NCI-H69 (cell line): ENCODE measurements at places on chromosomes 4 and X.
A peak's percentile ranks its signal among the peaks of the same experiment; 100 is the strongest.

GRCh38 chrX:134711135-134711921 lies 53.1 kb upstream of the PLAC1 start:
- DNase-seq = peak; percentile 66

DNA sequence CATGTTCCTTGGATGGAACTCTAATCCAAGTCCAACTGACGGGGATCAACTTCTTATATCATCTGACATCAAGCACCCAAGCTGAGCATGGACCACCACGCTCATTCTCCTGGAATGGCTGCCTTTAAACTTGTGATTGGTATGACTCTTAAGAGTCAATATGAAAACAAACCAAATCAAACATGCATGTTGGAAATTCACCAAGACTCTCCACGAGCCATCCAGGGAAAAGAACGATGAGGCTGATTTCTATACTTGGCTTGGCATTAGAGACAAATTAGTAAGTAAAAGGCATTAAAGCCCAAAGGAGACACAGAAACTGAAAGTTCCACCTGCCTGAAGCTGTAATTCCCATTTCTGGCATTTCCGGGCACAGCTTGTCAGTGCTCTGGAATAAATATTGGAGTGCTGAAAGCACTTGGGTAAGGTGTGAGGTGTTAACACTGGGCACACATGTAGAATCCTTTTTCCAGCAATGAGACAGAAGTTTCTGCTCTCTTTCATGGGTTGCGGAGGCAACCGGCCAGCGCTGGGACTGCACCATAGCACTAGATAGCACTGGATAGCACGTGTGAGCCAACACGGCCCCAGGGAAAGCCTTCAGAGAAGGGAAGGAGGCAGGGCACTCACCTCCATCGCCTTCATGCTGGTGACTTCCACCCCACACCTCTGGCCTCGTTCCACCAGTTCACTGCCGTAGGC lies 42.1 kb upstream of the CENPU start:
- DNase-seq = no peak

DNA sequence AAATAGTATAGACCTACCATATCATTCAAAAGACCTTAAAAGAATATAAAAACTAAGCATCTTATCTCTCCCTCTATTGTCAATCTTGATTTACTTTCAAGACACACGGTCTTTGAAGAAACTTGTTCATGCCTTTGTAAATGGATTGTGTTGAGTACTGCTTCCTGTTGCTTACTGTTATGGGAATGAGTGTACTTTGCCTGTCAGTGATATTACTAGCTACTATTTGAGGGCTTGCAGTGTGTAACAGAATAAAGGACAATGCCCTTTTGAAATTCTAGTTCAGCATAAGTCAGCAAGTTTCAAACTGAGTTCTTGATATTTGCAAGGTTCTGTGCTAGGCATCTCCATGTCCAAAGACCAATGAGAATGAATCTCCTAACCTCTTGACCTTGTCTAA lies 36.0 kb downstream of the CDKL5 start:
- DNase-seq = no peak

GRCh38 chrX:131219271-131219670 lies 69.8 kb downstream of the IGSF1 start:
- DNase-seq = peak; percentile 85

DNA sequence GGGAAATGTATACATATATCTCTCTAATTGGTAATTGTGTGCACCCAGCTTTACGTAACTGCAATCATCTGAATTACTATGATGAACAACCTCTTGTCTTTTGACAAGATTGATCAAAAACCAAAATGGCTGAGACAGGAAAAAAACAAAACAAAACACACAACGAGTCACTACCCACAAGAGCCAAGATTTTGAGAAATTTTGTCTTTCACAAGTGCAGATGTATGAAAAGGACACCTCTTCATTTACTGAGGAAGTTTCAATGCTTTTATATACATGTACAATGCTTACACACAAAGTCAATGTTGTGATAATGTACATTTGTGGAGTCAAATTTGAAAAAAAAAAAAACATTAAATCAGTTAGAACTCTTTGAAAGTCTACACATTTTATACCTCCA lies 224.6 kb downstream of the SCFD2 start:
- no peak for DNase-seq

DNA sequence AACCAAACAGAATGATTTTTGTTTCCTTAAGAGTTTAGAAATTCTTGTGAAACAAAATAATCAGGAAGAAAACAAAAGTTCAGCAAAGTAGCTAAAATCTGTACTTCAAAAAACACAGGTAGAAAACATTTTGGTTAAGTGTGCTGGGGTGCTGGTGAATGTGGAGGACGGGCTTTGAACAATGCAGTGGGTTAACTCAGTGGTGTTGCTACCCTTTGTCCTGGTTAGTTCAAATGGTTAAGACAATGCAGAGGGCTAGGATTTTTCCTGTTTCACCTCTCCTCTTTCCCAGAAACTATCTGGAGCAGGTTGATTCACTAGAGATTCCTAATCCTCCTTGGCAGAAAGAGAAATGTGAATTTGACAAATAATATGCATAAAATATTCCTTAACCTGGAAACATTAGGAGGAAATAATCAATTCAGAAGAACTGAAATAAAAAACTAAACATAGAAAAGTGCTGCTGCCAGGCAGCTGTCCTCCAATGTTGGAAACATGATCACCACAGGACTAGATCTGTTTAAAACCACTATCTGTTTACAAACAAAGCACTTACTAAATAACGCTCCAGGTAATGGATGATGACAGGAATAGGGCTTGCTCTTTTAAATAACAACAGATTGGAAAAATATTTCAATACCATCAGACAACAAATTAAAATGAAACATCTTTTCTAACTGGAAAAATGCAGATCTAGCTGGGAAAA lies 148.9 kb downstream of the MAML3 start:
- peak; percentile 70 for DNase-seq

GRCh38 chrX:123223409-123223808 lies 39.3 kb downstream of the GRIA3 start:
- no peak for DNase-seq

DNA sequence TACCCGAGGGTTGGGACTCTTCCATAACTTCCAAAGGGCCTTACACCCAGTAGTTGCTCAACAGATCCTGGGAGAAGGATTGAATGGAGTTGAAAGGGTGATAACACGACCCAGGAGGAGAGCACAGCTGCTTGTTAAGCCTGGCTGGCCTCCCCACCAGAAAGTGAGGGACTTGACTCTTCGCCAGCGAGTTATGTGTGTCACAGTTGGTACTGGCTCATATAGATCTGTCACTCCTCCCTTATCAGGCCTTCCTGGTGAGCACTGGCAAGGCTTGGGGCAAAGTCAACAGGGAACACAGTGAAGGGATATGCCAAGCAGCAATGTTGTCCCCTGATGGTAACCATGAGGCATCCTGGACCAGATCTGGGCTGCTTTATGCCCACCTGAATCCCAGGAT lies 35.8 kb downstream of the APLN start:
- DNase-seq = no peak

DNA sequence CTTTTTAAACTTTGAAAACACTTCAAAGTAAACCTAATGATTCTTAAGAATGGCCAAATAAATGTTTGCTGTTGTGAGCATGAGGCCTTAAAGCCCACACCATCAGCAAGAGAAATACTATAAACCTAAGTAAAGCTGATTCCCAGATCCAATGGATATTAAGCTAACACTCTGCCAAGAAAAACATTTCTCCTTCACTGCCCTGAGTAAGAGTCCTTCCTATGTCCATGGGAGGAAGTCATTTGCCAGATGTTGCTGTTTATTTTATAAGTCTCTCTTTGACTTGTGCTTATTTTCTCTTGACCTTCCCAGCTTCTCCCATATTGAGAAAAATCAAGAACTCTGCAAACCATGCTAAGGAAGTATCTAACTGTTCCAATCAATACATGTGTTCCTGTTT lies 154.3 kb upstream of the EDNRA start:
- DNase-seq = no peak

DNA sequence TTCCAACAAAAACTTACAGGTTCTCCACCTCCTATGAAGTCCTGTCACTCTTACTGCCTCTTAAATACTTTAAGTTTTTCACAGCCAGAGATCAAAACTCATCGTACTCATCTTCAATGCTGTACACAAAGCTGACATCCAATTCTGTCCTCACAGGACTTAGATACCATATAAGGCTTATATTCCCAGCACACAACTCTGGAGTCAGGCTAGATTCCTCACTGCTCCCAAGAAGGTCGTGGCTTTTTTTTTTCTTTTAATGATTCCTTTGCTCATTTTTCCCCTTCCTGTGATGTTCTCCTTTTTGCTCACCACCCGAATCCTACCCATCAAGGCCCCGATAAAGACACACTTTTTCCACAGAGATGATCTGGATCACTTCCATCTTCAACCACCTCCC lies 914 bp downstream of the TRAPPC2 start:
- no peak for DNase-seq

DNA sequence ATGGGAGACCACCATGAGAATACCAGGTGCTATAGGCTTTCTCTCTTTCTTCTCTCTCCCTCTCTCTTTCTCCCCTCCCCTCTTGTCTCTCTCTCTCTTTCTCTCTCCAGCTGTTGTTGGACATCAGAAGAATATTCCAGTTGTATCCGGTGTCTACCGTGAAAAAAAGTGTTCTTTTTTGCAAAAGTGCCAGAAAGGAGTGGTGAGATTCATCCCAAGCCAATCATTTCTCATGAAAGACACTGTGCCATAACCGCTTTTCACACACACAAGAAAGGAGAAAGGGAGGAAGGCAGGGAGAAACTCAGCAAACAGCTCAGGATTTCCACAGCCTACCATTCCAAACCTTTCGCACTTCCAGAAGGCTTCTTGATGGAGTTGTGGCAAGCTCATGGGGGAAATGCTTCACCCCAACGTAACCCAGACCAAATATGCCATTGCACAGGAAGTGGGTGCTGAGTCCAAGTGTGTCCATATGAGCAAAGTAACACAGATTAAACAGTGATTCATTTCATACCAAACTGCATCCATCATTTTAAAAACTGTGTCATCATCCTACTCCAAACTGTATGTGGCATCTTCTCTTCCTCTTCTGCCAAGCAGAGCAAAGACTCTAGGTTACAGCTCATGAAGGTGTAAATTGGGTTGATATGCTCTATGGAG lies 224.0 kb downstream of the APBB2 start:
- no peak for DNase-seq

DNA sequence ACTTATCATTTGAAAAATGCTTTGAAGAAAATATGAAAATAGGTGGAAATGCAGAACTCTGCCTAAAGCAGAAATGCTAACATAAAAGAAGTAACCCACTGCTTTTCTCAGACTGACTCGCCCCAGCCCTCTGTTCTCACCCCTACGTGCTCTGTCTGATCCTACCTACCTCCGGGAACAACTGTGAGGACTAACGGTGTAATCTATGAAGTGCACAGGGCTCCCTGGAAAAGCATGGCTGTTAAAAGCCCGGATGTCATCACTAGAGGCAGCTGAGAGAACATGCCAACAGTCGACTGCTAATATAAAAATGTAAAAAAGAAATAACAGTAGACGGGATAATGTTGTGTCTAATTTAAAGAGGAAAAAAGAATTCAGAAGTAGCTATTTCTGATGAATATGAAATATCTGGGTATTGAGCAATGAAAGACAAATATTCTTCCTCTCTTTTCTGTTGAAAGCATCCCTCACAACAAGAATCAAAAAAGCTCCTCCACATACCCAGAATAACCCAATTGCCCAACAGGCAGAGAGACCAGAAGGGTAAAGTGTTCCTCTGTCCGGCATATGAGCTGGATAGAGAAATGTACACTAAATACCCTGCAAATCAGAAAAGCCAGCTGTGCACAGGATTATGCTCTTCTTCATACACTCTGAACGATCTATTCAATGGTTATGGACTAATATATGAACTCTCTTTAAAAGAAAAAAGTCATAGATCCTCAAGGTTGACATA lies 130.7 kb downstream of the TSPAN5 start:
- DNase-seq = no peak

GRCh38 chr4:3335385-3335784 lies 42.6 kb downstream of the RGS12 start:
- DNase-seq = peak; percentile 80

DNA sequence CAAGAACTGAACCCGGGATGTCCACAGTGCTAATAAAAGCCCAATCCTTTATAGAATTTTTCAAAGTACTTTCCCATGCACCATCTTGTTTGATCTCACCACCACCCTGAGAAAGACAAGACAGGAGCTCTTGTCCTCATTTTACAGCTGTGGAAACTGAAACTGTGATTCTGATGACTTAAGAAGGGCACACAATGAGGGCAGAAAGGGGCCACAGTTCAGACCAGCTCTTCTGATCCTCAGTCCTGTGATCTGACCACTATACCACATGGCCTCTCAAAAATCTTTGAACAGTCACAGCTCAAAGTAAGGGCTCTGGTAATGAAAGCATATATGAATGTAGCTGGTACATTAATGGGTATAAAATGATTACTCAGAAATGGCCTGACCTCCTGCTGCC lies 127.3 kb upstream of the CPEB2 start:
- peak; percentile 22 for DNase-seq

- DNase-seq = no peak
Observed at GRCh38 chrX:23398570-23398969, 63.9 kb downstream of the PTCHD1 start.

GRCh38 chr4:87050596-87050995 lies 115.8 kb downstream of the AFF1 start:
- DNase-seq = no peak

DNA sequence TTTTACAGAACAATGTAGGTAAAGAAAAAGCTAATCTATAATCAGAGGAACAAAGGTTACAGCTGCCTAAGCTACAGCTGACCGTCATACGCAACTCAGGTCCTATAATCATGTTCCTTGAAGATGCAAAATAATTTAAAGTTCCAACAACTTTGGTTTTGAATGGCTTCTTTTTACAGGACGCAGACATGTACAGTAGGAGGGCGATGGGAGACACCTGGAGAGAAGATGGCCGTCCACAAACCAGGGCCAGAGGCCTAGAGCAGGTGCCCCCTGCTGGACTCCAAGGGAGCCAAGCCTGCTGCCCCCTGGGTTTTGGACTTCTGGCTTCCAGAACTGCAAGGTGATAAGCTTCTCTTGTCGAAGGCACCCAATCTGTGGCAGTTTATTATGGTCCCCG lies 10.6 kb downstream of the HGFAC start:
- DNase-seq = no peak

DNA sequence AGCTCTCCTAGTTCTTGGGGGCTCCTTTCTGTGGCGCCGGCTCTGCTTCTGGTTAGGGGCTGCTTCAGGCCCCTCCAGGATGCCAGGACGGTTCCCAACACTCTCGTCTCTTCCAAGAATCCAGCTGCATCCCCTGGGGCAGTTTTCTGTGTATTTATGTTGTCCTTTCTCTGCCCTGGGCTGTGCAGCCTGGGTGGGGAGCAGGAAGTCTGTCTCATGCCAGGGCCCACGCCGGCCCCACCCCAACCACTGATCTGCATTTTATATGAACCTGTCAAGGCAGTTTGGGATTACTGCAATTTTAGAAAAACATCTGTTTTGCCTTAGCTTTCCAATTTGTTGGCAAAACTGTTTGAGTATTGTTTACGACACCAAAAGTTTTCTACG lies 14.6 kb downstream of the CTBP1 start:
- no peak for DNase-seq

DNA sequence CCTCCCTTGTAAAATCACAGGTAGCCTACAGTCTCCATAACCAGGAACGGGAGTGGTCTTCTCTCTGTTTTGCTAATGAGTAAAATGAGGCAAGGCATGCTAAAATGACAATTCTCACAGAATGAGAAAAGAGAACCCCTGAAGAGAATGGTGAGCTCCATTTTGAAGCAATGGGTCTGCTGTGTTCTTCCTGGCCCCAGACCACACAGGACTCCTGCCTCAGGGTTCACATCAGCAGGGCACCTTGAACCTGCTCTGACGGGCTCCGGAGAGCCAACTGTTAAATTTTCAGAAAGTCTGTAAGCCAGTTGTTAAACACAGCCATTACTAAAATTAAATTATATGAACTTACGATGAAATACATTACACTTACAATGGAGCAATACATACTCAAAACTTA lies 32.1 kb upstream of the RBM47 start:
- no peak for DNase-seq

- DNase-seq = no peak
Observed at GRCh38 chrX:97609357-97609756, 725.6 kb downstream of the RPA4 start.
